ENCODE measurements at places on chromosomes 5 and 9.
A peak's percentile ranks its signal among the peaks of the same experiment; 100 is the strongest.

DNA sequence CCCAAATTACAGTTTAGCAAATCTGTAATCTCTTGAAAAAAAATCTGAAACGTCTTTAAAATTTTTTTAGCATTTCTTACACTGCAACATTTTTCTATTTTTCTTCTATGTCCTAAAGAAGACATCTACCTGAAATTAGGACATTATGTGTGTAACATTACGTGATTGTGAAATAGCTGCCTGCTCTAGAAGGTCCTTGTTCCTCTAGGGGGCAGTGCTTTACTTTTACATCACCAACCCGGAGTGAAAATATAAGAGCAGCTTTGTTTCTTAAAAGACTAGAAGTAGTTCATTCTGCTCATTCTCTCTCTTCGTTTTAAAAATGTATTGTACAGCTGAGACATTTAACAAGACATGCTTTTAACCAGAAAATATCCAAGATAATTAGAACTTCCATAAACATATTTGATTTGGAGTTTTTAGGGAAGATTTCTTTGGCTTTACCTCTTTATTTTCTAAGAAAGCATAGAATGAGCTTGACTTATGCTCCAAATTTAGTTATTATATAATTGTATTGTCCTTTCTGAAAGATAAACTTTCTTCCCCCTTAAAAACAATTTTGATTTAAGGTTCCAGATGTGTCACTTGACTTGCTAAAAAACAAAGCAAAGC, 48.1 kb upstream of the RIOK2 start:
- DNase-seq = peak; percentile 43

GRCh38 chr9:94908011-94908563, 181.6 kb downstream of the AOPEP start:
- peak; percentile 44 for DNase-seq

DNA sequence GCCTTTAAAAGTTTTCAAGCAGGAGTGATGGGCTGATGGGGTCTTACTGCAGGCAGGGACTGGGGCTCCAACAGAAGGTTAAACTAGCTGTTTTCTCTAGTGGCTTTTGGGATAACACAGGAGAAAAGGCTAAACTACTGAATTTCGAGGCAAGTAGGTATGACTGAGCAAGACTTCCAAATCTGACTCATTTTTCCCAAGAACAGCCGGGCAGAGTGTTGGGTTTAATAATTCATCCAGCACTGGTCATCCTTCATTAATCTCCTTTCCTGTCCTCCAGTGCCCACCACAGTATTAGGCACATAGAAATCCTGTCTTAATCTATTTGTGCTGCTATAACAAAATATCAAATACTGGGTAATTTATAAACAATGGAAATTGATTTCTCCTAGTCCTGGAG, 20.5 kb downstream of the MSX2 start:
- no peak for DNase-seq

- no peak for DNase-seq
Observed at GRCh38 chr5:1374030-1374678, 29.3 kb upstream of the CLPTM1L start.

DNA sequence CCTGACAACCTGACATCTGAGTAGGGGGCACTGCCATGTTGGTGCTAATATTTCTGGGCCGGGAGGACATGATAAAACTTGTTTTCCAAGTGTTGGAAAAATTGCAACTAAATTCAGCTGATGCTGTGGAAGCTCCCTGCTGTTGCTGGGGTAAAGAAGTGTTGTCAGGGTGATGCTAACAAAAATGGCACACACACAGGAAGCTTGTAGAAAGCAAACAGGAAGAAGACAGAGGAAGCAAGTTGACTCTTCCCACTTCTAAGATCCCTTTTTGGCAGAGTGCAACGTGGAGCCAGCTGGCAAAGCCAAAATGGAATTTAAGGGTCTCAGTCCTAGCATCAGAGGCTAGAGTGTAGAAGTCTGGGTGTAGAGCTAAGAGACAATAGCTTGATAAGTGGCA, 11.3 kb upstream of the RIOK2 start:
- DNase-seq = no peak

DNA sequence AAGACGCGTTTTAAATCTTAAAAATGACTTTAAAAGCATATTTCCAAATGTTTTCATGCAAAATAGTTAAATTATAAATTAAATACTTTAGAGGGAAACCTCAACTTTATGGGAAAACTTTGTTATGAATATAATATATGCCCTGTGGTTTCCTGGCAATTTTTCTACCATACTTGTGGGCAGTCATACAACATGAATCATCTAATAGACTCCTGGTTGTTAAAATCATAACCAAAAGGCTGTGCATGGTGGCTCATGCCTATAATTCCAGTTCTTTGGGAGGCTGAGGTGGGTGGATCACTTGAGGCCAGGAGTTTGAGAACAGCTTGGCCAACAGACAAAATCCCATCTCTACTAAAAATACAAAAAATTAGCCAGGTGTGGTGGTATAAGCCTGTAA, 18.2 kb downstream of the ATP10B start:
- no peak for DNase-seq

DNA sequence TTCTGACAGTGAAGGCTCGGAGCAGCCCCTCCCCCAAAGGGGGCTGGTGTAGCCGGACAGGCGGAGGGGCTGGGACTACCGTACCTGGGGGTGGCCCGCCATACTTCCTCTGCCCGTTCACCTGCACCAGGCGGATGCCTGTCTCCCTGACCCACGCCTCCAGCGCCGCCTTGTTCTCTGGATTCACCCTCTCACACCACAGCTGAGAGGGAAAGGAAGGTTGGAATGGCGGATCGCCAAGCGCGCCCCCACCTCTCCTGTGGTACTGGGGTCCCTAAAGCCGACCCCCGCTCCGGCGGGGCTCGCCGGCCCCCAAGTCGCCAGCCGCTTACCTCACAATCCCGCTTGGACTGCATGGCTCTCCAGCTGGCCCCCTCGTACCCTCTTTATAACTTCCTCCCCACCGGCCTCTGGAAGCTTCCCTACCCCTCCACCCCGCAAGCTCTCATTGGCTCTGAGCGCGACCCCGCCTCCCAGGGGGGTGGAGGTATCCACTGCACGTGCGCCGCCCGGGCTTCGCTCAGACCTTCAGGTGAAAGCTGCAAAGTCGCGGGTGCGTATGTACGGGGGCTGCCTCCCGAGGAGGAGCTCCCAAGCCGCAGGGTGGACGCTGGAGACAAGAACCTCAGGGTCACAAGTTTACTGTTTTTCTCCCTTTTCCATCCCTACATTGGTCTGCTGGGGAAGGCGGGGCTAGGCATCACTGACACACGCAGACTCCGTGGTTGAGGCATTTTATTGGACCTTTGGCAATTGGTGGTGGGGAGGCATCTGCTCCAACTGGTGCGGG, at the start of gene DND1:
DND1 (minus strand) TSS at position 390 of the 790 bp plus-strand sequence; CDS start at position 356, 34 bp downstream.
- no peak for DNase-seq

GRCh38 chr5:33588654-33589372, 148.0 kb downstream of the TARS1 start:
- peak; percentile 58 for DNase-seq

DNA sequence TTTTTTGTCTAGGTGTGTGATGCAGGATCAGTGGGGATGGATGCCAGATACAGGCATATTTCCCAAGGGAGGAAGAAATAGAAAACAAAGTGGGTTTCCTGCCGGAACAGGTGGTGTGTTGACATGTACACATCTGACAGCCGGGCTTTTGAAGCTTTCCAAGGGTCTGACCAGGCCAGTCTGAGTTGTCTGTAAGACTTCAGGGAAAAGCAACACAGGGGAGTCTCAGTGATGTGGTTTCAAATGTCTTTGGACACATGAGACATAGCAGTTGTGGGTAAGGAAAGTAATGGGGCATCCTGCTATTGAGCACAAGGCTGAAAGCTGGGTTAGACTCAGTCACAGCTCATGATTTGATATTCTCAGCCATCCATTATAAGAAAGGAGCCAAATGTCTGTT, 274.9 kb downstream of the PIK3R1 start:
- no peak for DNase-seq

DNA sequence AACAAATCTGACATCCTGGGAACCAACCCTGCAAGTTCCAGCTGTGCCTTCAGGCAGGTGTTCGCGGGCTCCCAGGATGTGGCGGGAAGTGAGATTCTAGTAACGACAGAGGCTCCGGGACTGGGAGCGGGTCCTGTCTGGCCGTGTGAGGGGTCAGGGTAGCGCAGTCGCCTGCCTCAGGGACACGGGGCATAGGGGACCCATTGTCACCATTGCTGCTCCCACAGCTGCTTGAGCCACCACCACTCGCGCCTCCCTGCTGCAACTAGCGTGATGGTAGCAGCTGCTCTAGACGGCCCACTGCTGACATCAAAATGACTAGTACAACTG, 468.5 kb downstream of the CDH9 start:
- no peak for DNase-seq

- no peak for DNase-seq
Observed at GRCh38 chr5:64707191-64707590, 16.9 kb downstream of the SHISAL2B start.

DNA sequence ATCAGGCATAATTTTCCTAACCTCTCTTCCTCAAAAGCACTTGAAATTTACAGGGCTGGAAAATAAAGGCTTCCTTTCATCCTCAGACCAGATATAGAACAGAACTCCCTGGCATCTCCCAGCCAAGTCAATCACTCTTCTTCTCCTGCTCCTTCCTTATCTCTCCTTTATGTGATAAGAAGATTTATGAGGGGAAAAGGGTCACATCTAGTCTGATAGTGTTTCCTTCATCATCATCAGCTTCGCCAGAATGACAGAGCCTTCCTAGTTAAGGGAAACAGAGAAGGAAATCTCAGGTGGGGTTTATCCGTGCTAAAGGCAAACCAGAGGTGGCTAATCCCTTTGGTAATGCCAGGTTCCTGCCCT, 36.2 kb downstream of the LIX1 start:
- DNase-seq = no peak

- no peak for DNase-seq
Observed at GRCh38 chr5:119131530-119132304, 60.8 kb downstream of the DMXL1 start.

DNA sequence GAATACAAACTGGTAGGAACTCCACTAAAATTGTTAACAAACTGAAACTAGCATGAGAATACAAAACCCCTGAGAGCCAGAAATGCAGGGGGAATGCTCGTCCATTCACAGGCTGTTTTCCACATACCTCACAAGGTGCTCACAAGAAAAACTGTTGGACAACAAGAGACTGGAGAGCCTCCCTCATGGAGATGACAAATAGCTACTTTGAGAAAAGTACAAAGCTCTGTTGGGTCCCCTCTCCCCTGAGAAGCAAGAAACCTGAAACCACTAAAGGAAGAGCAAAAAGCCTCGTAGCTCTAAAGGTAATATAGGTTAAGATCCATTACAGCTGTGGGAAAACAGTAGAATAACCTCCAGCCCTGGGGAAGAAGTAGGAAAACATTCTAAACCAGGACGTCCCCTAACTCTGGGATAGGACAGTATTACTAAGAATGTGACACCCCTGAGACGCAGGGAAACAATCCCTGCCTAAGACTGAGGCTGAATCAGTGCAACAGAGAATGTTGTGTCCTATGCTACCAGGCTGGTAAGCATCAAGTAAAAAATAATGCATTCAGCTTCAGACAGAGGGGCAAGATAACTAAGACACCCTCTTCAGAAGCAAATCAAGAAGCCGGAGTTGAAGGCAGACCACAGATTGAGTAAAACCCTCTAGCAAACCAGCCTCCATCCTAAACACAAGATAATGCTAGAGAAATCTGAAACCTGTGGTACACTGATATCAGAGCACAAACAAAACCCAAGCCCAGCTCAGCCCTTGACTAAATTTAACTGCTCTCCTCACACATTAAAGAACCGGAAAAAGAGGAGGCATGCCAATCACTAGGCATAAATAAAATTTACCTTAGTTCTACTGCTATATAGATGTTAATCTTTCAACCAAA, 160.2 kb downstream of the SSBP2 start:
- DNase-seq = no peak

GRCh38 chr5:172648755-172649154, 7.7 kb downstream of the NEURL1B start:
- peak; percentile 44 for DNase-seq

GRCh38 chr5:97365163-97365845, 182.3 kb upstream of the RIOK2 start:
- no peak for DNase-seq

DNA sequence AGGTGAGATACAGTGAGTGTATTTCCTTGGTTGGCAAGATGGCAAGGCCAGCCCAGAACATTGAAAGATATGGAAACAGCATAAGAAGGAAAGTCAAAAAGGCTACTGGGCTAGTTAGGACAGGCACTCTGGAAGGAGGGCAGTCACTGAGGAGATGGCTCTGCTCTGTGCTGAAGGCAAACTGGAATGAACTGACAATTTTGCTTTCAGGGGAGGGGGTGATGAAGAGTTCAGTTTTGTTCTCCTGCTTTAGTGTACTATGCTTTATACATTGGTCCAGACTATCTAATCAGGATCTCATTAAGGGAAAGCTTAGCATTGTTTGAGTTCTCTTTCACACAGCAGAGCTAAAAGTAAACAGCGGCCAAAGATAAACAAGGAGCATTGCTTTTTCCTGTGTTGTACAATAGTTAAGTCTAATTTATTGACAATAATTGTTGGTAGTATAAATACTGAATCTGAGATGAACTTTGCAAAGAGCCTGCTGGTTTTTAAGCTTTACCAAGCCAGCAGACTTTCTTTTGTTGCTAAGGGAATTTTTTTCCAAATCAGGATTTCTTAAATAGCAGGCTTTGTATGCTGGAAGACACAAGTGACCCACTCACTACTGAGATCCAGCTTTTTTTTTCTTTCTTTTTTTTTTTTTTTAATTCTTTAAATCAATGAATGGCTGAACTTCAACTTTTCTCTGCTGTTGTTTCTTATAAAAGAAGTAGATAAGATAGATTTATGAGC, 355.5 kb downstream of the ARRDC3 start:
- no peak for DNase-seq

- DNase-seq = no peak
Observed at GRCh38 chr5:176406436-176407052, 9.8 kb downstream of the CLTB start.

- no peak for DNase-seq
Observed at GRCh38 chr5:172048170-172048422, 41.7 kb upstream of the FBXW11 start.

GRCh38 chr5:92544036-92544435, 1037.0 kb downstream of the NR2F1-AS1 start:
- DNase-seq = no peak

DNA sequence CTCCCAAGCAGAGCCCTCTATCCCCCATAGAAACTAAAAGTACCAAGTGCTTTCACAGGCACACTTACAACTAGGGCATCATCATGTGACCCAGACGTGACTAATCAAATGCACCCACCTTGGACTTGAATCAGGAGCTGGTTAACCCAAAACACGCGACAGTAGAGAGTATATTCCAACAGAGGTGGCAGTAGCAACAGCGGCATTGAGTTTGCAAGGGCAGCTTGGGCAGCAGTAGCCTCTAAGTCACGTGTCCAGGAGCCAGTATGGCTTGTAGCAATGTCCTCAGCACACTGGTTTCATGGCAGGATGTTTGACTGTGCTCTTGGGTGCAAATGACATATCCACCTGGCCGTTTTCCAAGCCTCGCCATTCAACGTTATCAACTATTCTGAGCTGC, 73.4 kb upstream of the DNAH5 start:
- DNase-seq = no peak

- no peak for DNase-seq
Observed at GRCh38 chr9:32707326-32707725, 71.9 kb upstream of the TAF1L start.

- DNase-seq = no peak
Observed at GRCh38 chr9:131505012-131505411, 2.3 kb downstream of the POMT1 start.

All from BE2C (cell line).